ENCODE measurements at places on chromosomes 2 and 18.

GRCh38 chr18:45663403-45664045 is 48.2 kb downstream of the SLC14A2 start:
- no peak for DNase-seq

DNA sequence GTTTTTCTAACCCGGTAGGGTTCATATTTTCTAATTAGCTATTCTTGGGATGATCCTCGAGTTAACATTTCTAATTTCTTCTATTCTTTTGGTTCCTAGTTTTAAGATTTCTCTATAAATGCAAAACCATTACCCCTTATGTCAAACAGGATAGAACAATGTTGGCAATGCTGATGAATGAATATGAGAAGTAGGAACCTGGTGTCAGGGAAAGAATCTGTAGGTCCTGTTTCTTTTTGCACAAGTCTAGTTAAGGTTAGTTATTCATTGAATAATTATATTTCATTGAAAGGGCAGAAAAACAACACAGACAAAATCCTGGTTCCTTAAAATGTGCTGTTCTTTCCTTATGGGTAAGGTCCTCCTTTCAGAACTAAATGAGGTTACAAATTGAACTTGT is 766.4 kb upstream of the FAM98A start:
- no peak for DNase-seq

DNA sequence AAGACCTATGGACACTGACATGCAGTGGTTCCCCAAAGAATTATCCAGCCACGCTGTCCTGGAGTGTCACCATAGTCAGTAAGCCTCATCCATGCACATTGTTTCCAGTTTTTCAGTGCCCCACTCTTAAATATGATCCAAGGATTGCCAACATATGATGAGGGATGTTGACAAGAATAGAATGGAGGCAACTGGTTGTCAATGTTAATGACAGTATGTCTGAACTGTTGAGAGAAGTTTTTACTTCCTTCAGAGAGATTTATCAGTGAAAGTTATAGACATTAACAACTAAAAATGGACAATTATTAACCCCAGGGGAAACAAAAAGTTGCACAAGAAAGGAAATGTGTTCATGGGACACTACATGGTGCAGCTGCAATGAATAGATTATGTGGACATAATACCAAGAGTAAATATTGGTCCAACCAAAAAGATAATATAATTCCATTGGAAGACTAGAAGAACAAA is 69.9 kb downstream of the CYP26B1 start:
- DNase-seq, result no peak

GRCh38 chr18:72908181-72908580 is 40.4 kb upstream of the NETO1 start:
- no peak for DNase-seq

GRCh38 chr2:157898591-157898996 is 22.5 kb upstream of the ACVR1 start:
- no peak for DNase-seq

DNA sequence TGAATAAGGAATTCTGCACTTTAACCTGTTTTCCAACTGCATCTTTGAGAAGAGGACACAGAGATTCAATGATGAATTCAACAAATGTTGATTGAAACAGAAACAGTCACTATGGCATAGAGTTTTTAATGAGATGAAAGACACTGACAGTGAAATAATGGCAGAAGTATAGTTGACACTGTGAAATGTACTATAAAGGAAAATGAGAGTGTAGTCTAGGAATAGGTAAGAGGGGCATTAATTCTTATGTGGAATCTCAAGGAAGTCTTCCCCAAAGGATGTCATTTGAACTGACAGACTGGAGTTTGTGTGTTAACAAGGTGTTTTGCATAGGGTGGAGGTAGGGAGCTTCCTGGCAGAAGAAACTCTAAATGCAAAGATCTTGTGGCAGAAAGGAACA is 566.2 kb downstream of the TDRD15 start:
- no peak for DNase-seq

DNA sequence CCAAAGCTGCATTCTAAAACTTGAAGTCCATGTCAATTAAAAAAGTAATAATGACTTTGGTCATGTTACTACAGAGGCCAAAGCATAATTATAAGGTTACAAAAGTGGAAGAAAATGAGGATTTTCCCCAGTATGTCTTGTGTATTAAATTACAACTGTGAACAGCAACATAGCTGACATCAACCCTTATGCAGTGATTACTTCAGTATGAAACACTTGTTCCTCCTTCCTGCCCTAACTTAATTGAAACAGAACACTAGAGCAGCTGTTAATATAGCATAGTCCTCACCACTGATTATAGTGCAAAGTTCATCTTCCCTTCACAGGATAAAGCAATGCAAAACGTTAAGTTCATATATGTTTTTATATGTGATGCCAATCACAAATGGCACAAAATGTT is 29.9 kb downstream of the EPB41L3 start:
- DNase-seq, result no peak

DNA sequence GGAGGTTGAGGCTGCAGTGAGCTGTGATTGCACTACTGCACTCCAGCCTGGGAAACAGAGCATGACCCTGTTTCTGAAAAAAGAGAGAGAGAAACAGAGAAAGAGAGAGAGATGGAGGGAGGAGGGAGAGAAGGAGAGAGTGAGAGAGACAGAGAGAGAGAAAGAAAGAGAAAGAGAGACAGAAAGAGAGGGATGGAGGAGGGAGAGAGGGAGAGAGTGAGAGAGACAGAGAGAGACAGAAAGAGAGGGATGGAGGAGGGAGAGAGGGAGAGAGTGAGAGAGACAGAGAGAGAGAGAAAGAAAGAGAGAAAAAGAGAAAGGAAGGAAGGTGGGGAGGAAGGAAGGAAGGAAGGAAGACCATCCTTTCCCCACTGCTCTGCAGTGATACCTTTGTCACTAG is 48.1 kb upstream of the ACKR3 start:
- DNase-seq, result no peak

DNA sequence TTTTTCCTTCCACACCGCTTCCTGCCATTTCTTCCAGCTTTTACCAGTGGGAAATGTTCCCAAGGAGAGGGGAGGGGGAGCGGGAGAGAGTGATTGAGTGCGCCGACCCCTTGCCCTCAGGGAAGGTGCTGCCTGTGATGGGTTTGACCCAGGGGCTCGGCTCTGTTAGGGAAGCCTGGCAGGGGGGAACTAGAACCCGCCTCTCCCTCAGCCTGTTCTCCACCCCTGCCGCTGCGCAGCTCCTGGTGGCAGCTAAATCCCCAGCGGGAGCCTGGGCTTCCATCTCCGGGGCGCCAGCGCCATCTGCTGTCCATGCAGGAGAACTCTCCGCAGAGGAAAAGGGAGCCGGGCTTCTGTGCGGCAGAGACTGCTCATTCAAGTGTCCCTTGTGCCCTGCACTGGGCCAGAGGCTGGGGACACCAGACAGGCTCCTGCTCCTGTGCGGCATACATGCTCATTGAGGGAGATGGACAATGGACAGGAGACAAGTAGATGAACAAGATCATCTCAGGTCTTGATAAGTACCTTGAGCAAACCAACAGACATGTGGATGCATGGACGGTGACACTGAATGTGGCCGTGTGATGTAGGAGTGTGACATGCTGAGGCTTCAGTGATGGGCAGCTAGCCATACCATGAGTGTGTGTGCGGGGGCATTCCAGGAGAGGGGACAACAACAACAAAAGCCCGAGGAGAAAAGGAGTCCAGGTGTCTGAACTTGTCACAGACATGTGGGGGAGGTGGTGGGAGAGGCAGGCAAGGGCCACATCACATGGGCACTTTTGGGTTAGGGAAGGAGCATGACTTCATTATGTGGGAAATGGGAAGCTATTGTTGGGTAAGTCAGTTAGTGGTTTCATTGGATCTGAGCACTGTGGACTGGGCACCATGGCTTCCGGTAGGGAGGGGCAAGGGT is 13.3 kb downstream of the CHPF start:
- peak; percentile 86 for DNase-seq

DNA sequence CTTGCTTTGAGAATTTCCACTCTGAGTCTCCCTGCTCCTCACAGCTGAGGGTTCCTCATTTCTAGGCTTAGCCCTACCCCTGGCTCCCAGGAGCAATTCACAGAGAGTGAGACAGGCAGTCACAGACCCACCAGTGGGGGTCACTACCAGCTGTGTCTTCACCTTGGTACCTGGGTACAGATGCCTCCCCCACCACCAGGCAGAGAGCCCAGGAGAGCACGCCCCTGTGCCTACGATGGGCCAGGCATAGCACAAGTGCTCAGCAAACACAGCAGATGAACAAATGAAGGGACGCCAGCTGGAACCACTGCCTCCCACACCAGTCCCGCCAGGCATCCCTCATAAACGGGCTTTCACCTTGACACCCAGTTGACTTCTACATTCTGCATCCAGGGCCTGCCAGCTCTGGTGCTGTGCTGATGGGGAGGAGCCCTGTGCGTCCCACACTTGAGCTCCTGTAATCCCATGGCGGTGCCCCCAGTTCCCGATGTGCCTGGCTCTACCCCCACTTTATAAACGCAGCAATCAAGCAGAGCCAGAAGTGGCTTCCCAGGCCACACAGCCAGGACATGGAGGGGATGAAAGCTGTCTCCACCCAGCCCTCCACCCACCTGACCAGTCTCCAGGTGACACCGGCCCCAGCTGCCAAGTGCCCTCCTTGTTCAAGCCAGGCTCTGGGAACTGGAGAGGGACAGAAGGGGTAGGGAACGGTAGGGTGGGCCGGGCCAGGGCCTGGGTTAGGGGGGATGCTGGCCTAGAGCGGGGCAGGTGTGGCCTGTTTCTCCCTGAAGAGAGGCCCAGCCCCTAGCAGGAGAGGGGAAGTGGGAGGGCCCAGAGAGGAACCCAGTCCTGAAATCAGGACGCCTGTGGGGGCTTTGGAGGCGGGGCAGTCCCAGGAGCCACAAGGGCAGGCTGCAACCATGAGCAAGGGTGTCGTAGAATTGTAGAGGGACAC is 42.5 kb downstream of the SCTR start:
- no peak for DNase-seq

- DNase-seq, result no peak
Measured at GRCh38 chr2:207933396-207934065, 91.8 kb downstream of the PLEKHM3 start.

- DNase-seq, result no peak
Measured at GRCh38 chr2:37282746-37283145, 41.9 kb downstream of the PRKD3 start.

GRCh38 chr18:48312066-48312465 is 97.1 kb downstream of the ZBTB7C start:
- DNase-seq, result no peak

DNA sequence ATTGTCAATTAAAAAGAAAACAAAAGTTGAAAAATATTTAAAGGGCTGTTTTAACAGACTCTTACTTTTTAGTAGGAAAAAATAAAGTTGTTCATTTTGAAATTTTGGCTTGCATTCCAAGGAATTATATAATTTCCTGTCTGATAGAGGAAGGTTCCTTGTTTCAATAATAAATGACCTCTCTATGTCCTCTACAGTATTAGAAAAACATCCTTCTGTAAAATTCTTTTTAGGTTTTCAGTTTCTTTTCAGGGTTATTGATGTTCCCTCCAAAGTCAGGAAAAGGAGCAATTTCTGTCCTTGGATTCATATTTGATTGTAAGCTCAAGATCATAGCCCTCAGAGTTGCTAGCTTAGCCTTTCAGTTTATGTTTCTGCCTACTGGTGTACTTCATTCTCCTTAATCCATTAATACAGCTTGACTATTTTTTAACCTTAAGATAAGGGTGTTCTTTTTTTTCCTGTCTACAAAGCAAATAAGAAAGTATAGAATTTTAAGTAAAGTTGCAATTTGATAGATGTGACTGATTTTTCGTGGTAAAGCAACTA is 125.2 kb upstream of the COL3A1 start:
- no peak for DNase-seq

DNA sequence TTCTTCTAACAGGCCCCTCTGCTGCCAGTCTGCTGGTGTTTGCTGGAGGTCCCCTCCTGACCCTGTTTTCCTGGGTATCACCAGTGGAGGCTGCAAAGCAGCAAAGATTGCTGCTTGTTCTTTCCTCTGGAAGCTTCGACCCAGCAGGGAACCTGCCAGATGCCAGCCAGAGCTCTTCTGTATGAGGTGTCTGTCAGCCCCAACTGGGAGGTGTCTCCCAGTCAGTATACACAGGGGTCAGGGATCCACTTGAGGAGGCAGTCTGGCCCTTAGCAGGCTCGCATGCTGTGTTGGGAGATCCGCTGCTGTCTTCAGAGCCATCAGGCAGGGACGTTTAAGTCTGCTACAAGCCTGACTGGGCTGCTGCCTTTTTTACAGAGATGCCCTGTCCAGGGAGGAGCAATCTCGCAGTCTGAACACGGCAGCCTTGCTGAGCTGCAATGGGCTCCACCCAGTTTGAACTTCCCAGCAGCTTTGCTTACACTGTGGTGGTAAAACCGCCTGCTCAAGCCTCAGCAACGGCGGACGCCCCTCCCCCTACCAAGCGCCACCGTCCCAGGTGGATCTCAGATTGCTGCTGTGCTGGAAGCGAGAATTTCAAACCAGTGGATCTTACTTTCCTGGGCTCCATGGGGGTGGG is 29.9 kb downstream of the CHCHD5 start:
- DNase-seq, result no peak

GRCh38 chr2:234048049-234048448 is 2.5 kb upstream of the SPP2 start:
- DNase-seq, result no peak

GRCh38 chr2:39679805-39680204 is 14.1 kb downstream of the TMEM178A start:
- DNase-seq, result no peak

DNA sequence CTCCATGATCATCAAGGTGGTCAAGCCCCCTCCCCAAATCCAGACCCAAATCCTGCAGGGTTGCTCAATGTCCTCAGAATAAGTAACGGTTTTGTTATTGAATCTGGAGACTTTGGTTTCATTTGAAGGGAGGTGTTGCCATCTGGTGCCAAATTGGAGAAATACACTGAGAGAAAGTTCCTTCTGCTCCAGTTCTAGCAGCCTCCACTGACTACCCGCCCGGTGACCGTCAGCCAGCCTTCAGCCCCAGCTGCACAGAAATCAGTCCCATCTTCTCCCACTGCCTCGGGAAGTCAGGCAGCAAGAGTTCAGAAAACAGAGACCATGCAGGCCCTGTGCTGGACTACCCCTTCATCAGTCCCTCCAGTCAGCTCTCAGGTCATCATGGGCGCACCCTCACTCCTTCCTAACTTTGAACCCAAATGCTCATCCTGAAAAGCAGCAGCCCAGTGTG is 38.7 kb downstream of the PKDCC start:
- DNase-seq, result peak; percentile 53

GRCh38 chr2:74174909-74175308 is 3.8 kb downstream of the MOB1A start:
- DNase-seq, result peak; percentile 9

DNA sequence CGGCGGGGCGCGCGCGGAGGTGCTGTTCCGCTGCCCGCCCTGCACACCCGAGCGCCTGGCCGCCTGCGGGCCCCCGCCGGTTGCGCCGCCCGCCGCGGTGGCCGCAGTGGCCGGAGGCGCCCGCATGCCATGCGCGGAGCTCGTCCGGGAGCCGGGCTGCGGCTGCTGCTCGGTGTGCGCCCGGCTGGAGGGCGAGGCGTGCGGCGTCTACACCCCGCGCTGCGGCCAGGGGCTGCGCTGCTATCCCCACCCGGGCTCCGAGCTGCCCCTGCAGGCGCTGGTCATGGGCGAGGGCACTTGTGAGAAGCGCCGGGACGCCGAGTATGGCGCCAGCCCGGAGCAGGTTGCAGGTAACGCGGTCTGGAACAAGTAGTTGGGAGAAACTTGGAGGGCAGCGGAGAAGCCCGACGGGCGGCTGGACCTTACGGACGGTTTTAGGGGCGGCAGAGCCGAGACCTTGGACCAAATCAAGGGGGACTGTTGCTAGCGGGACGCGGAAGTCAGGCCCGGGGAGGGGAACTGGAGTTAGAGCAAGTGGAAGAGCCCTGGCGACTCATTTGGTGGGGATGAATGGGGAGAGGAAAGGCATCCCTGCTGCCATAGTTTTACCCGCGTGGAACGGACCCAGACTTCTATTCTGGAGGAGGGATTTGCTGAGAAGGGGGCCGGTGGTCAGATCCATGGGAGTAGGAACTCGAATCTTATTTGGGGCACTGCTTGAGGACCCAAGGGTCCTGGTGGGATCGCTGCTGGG is 573 bp downstream of the IGFBP2 start:
- DNase-seq, result peak; percentile 27
